ENCODE measurements at places on chromosomes 13 and 19.

DNA sequence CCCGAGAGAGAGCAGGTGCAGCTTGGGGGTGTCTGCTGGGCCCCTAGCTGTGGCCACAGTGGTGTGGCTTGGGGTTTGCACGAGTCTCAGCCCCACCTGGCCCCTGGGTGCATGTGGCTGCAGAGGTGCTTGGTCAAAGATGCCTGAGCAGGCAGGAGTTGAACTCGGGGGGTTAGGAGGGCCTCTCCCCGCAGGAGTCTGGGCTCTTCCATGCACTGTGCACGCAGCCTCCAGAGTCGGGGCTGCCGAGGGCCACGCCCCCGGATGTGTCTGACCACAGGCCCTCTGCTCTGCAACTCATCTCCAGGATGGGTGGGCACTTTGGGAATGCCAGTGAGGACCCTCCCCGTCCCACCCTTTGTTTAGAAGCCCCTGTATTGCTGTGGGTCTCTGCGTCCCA, 91.5 kb upstream of the MCF2L start:
- DNase-seq, result no peak

DNA sequence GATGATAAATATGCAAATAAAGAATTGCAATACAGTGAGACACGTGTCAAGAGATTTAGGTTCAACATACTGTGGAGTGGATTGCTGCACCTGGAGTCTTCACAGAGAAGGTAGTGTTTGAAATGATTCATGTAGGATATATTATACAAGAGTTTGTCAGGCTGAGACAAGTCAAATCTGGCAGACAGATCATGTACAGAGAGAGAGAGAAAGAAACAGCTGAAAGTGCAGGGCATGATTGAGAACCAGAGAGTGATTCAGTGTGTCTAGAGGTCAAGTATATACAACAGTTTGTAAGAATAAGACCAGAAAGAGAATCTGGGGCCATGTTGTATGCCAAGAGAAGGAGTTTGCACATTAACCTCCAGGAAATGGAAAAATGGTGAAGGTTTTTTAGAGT, 2.1 kb upstream of the VWA8 start:
- no peak for DNase-seq

GRCh38 chr19:33863436-33863835, 66.8 kb downstream of the KCTD15 start:
- no peak for DNase-seq

GRCh38 chr19:38942471-38943181, 11.9 kb downstream of the MRPS12 start:
- DNase-seq, result no peak

DNA sequence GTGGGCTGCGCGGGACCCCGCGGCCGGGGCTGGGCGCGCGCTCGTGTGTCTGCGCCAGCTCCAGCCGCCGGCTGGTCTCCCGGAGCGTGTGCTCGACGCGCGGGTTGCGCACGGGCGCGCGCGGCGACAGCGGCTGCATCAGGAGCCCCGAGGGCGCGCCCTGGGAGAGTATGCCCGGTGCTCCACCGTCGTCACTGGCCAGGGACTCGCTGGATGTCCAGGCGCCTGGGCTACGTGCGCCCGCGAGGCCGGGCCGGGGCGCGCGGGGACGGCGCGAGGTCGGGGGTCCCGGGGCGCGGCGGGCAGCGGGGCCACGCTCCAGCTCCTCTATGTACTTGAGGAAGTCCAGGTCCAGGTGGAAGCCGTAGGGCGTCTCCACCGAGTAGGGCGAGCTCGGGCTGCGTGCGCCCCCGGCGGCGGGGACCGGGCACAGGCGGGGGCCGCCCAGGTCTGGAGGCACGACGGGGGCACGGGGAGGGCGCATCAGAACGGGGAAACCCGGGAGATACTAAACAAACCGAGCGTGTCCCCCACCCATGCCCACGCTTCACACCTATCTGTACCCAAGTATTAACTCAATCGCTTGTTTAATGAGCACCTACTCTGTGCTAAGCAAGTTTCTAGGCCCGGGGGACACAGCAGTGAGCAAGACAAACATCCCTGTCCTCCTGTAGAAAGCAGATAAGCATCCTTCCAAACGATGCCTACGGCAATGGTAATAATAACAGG, 7.6 kb downstream of the KANK3 start:
- DNase-seq, result no peak

DNA sequence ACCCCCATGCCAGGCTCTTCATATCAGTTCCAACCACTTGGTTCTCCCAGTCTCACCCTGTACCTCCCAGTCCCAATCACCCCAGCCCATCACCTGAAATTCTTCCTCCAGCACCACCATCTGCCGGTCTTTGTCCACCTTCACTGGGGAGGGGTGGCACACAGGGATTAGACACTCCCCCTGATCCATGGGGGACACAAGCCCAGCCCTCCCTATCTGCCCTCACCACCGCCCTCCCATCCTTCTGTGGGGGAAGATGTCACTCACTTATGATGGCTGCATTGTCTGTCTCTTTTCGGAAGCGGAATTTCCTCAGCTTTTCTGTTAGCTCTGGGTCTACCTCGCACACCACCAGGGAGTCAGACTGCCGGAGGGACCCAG, 685 bp downstream of the GMFG start:
- DNase-seq, result no peak

DNA sequence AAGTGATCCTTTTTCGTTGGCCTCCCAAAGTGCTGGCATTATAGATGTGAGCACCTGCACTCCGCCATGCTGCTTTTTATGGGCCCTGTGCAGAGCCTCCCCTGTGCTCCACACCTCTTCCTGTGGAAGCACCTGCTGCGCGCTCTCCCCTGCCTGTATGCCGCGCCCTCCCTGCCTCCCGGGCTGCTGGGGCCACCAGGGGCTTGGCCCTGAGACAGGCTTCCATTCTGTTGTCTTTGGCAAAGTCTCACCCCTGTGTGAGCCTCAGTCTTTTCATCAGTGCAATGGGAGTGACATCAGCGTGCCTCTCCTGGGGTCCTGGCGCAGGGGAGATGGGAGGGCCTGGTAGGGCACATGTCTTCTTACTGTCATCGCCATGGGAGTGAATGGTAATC, 1.3 kb downstream of the FAM174C start:
- DNase-seq, result no peak

DNA sequence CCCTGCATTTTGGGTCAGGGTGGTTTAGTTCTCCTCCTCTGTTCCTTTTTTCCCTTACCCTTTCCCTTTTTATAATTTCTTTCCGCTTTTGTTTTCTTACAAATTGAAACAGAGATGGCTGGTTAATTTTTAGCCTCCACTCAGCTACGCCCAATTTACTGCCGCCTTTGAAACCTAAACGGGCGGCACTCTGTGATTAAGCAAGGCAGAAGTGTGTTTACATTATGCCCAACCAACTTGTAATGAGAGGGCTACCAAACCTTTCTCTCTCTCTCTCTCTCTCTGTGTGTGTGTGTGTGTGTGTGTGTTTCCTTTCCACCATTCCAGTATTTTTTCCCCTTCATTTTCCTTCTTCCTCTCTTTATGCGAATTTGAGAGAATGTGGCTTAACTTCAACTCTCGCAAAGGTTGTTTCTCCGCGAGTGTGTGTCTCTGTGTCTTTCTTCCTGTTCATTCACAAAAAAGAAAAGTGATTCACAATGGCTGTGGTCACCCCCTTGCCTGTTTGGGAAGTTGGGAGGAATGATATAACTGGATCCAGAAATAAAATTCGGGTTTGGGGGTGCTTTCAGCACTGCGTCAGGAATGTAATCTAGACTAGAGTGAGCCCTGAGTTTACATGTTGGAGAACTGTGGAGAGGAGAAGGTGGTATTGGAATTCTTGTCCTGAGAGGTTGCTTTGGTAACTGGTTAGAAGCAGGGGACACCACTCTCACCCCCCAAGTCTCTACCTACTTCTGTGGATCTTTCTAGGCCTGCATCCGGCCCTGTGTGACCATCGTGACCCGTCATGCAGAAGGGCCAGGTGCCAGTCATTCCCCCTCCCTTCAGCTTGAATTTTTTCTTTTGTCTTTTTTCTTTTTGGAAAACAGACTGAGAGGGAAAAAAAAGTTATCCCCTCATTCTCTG, 31.4 kb downstream of the NFIX start:
- no peak for DNase-seq

GRCh38 chr13:27573265-27573664, 47.1 kb downstream of the LNX2 start:
- DNase-seq, result no peak

DNA sequence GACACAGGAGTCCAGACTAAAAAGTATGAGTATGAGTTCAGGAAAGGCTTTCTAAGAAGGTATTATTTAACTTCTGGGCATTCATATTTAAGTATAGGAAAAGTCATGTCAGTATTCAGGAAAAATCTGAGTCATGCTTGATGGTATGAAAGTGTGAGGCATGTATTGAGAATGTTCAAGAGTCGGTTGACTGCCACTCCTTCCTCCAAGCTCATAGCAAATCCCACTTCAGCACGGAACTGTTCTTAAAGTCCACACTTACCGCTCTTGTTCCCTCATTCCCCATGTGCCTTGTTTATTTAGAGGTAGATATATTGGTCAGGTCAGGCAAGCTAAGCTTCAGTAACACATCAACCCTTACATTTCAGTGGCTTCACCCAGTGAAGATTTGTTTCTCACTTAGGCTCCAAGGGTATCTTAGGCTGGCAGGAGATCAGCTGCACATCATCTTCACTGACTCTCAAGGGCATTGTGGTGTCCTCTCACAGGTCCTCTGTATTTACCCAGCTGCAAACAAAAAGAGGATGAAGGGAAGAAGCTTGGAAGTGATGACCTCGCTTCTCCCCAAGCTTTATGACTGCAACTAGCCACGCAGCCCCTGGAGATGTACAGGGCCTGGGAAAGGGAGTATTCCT, 1189.2 kb downstream of the EFNB2 start:
- DNase-seq, result no peak

DNA sequence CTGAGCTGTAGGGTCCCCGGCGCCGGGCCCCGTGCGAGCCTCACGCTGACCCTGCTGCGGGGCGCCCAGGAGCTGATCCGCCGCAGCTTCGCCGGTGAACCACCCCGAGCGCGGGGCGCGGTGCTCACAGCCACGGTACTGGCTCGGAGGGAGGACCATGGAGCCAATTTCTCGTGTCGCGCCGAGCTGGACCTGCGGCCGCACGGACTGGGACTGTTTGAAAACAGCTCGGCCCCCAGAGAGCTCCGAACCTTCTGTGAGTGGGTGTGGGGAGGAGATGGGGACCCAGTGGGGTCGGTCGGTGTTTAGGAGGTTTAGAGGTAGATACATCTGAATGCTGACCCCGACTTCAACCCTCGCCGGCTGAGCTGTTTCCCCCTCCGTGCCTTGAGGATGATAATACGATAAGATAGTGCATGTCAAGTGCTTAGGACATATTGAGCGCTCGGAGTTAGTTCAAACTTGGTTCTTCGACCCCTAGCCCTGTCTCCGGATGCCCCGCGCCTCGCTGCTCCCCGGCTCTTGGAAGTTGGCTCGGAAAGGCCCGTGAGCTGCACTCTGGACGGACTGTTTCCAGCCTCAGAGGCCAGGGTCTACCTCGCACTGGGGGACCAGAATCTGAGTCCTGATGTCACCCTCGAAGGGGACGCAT, 1.9 kb downstream of the ICAM5 start:
- no peak for DNase-seq

GRCh38 chr19:34452723-34453122, 24.5 kb downstream of the UBA2 start:
- DNase-seq, result no peak

- no peak for DNase-seq
These were observed 21.3 kb upstream of the EPHX3 start for GRCh38 chr19:15253513-15253912.

DNA sequence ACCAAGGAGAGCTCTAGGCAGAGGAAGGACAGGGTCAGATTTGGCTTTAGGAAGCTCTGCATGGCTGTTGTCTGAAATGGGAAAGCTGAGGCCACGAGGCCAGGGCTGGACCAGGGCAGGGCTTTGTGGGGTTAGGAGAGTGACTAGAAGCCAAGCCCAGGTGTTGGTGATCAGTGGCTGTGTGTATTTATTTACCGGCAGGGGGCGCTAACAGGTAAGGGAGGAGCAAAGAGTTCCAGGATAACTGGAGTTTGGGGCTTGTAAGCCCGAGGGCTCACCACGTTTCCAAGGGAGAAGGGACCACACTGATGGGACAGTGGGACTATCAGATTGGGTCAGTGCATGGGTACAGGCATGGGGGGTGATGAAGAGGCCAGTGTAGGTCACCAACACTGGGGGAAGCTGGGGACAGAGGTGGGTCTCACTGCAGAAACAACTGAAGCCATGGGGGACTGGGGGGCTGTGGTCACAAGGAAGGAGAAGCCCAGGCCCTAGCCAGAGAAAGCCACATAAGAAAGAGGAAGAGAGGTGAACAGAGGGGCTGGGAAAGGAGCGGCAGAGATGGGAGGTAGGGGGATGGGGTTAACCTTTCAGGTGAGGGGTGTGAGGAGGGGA, 3.9 kb downstream of the TMEM147 start:
- peak; percentile 14 for DNase-seq

GRCh38 chr19:400976-401865, 7.7 kb downstream of the C2CD4C start:
- DNase-seq, result no peak

DNA sequence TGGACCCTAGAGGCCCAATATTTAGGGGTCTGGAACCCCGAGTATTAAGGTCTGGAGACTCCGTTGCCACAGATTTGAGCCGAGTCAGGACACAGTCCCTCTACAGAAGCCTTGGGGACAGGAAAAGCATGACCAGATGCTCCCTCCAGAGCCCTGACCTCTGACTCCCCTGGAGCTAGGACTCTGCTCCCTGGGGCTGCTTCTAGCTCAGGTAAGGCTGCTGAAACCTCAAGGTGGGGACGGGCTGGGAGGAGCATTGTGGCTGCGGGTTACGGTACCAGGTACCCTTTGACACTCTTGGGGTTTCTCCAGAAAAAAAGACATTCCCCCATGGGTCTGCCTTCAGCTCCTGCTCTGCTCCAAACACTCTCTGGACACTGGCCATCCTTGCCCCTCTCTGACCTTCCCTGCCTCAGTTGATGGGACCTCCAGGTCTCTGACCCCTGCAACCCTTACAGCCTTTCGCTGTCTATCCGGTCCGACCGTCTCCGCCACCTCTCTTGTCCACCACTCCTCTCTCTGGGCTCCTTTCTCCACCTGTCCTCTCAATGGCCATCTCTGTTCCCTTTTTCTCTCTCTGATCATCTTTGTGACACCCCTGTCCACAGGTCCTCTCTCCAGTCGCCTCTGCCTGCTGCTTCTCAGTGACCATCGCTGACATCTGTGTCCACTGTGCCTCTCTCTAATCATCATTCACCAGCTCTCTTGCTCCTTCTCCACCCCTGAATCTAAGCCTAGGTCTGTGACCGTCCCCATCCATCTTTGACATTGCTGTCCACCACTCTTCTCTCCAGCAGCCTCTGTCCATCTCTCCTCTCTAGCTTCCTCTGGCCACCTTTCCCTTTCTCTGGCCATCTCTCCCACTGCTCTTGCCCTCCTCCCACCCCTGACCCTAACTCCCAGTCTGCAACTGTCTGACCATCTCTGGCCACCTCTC, 1.4 kb downstream of the LRFN3 start:
- no peak for DNase-seq

DNA sequence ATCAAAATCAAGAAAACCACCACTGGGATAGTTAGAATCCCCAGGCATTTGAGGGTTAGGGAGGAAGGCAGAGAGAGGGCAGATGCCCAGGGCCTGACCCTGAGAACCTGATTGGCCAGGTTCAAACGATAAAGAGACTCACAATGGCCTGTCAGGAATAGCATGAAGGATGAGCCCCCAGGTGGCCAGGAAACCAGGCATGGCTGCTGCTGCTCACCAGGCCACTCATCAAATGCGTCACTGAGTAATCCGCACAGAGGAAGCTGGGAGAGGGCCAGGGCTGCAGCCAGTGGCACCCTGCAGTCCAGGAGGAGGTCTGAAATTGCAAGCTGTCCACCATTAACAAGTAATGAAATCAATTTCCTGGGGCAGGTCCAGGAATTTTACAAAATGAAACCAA, 111.3 kb downstream of the KATNAL1 start:
- no peak for DNase-seq

GRCh38 chr19:30224689-30225606, 147.2 kb upstream of the ZNF536 start:
- no peak for DNase-seq

- DNase-seq, result no peak
These were observed 460.3 kb upstream of the KLHL1 start for GRCh38 chr13:70568571-70568970.
